ENCODE measurements at places on chromosomes 5 and 9. TPM values are rescaled to one million over a fixed set of nuclear protein-coding genes. Genes with fewer than 3 reads are reported as not detected.

- no peaks in the 10 kb centered on the region for H3K27me3 ChIP-seq
- no peak overlapping the region for H3K27ac ChIP-seq
- H3K36me3 ChIP-seq, result no peaks in the 10 kb centered on the region
- H3K4me1 ChIP-seq, result no peaks in the 10 kb centered on the region
- DNase-seq, result no peak
- no peak overlapping the region for H3K4me3 ChIP-seq
These were observed 870.7 kb upstream of the CDH10 start for GRCh38 chr5:25515525-25515924.

DNA sequence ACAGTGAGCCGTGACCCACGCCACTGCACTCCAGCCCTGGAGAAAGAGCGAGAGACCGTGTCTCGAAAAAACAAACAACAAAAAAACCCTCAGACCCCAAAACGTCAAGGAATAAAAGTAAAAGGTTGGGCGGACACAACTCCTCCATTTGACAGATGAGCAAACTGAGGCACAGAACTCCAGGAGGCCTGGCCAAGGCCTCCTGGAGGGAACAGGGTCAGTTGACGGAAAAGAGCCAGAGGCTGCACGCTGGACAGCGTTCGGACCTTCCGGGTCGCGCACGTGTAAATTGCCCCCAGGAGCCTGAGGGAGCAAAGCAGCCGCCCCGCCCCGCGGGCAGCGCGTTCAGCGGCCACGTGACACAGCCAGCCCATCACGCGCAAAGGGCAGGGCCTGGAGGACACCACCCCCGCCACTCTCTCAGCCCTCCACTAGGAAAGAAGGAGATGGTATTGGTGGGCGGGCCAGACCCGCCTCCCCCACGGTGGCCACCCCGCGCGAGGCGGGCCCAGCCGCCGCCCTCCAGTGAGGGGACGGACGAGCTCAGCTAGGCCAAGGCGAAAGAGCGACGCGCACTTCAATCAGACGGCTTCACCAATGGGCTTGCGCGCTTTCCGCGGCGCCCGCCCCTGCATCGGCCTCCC, 81.5 kb downstream of the PTPDC1 start:
- DNase-seq, result peak; percentile 99
- H3K4me3 ChIP-seq, result peak overlapping the region; percentile 91
- H3K27ac ChIP-seq, result peak overlapping the region; percentile 99
- H3K36me3 ChIP-seq, result no peaks in the 10 kb centered on the region

GRCh38 chr9:114314256-114314867, 8.5 kb upstream of the ORM1 start:
- no peak overlapping the region for H3K4me3 ChIP-seq
- H3K4me1 ChIP-seq, result peaks cover 14% of the 10 kb centered on the region
- H3K27ac ChIP-seq, result no peak overlapping the region
- DNase-seq, result no peak
- H3K27me3 ChIP-seq, result no peaks in the 10 kb centered on the region
- H3K36me3 ChIP-seq, result no peaks in the 10 kb centered on the region

- H3K27me3 ChIP-seq, result no peaks in the 10 kb centered on the region
- no peaks in the 10 kb centered on the region for H3K4me1 ChIP-seq
- no peak overlapping the region for H3K27ac ChIP-seq
- DNase-seq, result no peak
- H3K4me3 ChIP-seq, result no peak overlapping the region
These were observed 12.2 kb downstream of the TRAF1 start for GRCh38 chr9:120914396-120914795.

DNA sequence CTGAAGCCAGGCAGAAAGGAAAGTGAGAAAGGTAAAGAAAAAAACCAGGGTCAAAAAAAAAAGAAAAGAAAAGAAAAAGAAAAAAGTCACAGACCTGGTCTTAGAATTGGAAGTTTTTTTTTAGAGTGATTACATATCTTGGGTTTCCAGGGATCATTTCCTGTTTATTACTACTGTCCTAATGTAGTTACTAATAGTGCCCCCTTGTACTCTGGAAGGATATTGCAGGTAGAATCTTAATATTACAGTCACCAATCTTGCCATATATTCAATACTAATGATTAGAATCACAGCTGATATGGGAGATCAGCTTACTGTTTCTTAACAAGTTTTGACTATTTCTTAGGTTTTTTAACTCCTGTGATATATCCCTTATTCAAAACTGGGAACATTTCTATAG, 543.2 kb upstream of the CDH6 start:
- DNase-seq, result no peak
- H3K36me3 ChIP-seq, result no peaks in the 10 kb centered on the region

- DNase-seq, result no peak
- H3K27ac ChIP-seq, result no peak overlapping the region
- no peaks in the 10 kb centered on the region for H3K27me3 ChIP-seq
- H3K36me3 ChIP-seq, result no peaks in the 10 kb centered on the region
These were observed 122.5 kb upstream of the TMEM161B start for GRCh38 chr5:88391116-88391515.

- peaks cover 9% of the 10 kb centered on the region for H3K4me1 ChIP-seq
- no peak for DNase-seq
- H3K36me3 ChIP-seq, result no peaks in the 10 kb centered on the region
- no peak overlapping the region for H3K27ac ChIP-seq
These were observed 142.9 kb downstream of the CDK5RAP2 start for GRCh38 chr9:120436983-120437475.

DNA sequence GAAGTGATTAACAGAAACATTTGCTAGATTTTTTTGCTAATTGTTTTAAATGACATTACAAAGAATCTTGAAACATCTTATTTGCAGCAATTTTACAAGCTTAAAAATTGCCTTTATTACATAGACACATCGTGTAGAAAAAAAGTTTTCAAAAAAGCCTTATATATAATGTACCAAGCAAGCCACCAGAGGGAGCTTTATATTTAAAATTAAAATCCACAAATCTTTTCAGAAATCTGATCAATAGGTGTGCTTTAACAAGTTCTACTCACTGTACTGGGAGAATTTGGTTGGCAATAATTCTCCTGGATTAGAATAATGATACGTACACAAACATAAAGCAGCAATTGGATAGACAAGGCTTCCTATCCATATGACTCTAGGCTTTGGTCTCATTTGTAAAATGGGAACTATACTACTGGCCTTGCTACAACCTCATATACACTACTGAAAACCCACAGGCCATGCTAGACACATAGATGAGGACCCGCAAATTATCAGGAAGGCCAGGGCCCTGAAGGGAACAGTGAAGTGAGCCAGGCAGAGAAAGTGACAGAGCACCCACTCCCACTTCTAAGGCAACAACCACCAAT, 4.8 kb downstream of the PSMB7 start:
- H3K4me1 ChIP-seq, result peaks cover 9% of the 10 kb centered on the region
- peaks cover 56% of the 10 kb centered on the region for H3K36me3 ChIP-seq
- H3K4me3 ChIP-seq, result no peak overlapping the region
- no peak for DNase-seq
- no peaks in the 10 kb centered on the region for H3K27me3 ChIP-seq

- H3K27ac ChIP-seq, result peak overlapping the region; percentile 54
- H3K4me1 ChIP-seq, result peaks cover 41% of the 10 kb centered on the region
- H3K27me3 ChIP-seq, result no peaks in the 10 kb centered on the region
- H3K36me3 ChIP-seq, result no peaks in the 10 kb centered on the region
- no peak for DNase-seq
- no peak overlapping the region for H3K4me3 ChIP-seq
These were observed 1.5 kb upstream of the STOM start for GRCh38 chr9:121371495-121372061.

DNA sequence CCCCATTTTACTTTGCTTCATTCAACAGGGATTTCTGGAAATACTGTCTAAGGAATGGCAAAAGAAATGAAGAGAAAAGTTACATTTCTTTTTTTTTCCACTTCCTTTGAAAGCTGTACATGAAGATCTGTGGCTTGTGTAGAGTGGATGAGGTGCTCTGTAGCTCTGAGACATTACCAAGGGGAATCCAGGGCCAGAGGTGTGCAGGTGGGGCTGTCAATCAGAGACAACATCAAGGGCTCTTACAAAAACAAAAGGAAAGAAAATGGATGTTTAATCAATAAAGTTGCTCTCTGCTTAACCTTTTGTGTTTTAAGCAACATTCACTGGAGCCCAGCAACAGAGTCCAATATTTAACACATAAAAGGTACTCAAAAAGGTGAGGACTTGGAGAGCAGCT, 391.1 kb downstream of the TMEM38B start:
- no peaks in the 10 kb centered on the region for H3K4me1 ChIP-seq
- no peak overlapping the region for H3K27ac ChIP-seq
- H3K27me3 ChIP-seq, result no peaks in the 10 kb centered on the region
- H3K4me3 ChIP-seq, result no peak overlapping the region
- H3K36me3 ChIP-seq, result no peaks in the 10 kb centered on the region

DNA sequence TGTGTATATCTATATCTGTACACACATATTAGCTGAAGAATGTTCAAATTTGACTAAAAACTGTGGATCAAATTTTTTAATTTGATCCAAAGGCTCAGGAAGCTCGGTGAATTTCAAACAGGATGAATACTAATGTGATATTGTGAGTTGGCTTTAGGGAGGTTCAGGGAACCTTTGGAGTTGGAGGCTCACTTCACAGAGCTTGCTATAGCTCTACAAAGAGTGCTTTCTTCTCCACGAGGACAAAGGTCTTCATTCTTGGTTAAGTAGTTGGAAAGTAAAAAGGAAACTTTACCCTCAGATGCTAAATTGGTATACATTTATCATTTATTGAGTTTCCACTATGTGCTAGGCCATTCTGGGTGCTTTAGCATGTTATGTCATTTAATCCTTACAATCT, 36.3 kb upstream of the MTAP start:
- no peaks in the 10 kb centered on the region for H3K4me1 ChIP-seq
- no peak overlapping the region for H3K4me3 ChIP-seq
- H3K27me3 ChIP-seq, result no peaks in the 10 kb centered on the region
- DNase-seq, result no peak
- no peak overlapping the region for H3K27ac ChIP-seq

DNA sequence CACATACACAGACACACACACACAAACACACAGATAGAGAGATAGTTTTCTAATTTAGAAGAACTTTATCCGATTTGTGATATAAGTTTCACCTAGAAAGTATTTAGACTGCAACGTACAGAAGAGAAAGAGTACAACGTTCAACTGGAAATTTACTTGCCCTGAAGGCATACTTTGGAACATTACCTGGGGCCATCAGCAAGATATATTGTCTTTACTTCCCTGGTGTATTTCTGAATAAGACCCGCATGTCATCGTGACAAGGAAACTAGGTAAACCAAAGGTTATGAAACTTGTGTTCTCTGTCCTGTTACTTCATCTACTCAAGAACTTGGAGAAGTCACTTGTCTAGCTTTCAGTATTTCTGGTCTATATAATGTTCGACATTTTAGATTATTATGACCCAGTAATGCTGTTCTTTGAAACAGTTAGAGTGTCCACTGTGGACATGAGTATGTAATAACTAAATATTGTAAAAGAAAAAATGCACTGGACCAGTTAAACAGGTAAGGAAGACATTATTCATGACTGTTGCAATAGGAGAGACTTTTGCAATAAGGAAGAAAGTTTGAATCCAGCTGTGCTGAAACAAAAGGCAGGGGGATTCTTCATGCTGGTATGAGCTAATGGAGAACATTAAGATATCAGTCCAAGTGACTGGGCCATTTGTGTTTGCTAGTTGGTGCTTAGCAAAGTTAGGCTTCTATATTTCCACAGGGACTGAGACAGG, 1791.1 kb downstream of the MAT2B start:
- H3K27ac ChIP-seq, result no peak overlapping the region
- no peak for DNase-seq
- no peaks in the 10 kb centered on the region for H3K27me3 ChIP-seq
- no peaks in the 10 kb centered on the region for H3K36me3 ChIP-seq
- no peak overlapping the region for H3K4me3 ChIP-seq

GRCh38 chr5:11329679-11330078, 568.6 kb upstream of the DAP start:
- H3K4me3 ChIP-seq, result no peak overlapping the region
- H3K4me1 ChIP-seq, result peaks cover 5% of the 10 kb centered on the region
- H3K27ac ChIP-seq, result no peak overlapping the region
- no peaks in the 10 kb centered on the region for H3K36me3 ChIP-seq
- H3K27me3 ChIP-seq, result no peaks in the 10 kb centered on the region

- peaks cover 39% of the 10 kb centered on the region for H3K36me3 ChIP-seq
- H3K27me3 ChIP-seq, result no peaks in the 10 kb centered on the region
- DNase-seq, result no peak
- H3K4me1 ChIP-seq, result no peaks in the 10 kb centered on the region
These were observed 57.0 kb downstream of the IARS1 start for GRCh38 chr9:92236465-92236864.

GRCh38 chr5:124888622-124889485, 142.4 kb upstream of the ZNF608 start:
- H3K4me3 ChIP-seq, result no peak overlapping the region
- DNase-seq, result no peak
- no peaks in the 10 kb centered on the region for H3K27me3 ChIP-seq
- peaks cover 9% of the 10 kb centered on the region for H3K4me1 ChIP-seq

DNA sequence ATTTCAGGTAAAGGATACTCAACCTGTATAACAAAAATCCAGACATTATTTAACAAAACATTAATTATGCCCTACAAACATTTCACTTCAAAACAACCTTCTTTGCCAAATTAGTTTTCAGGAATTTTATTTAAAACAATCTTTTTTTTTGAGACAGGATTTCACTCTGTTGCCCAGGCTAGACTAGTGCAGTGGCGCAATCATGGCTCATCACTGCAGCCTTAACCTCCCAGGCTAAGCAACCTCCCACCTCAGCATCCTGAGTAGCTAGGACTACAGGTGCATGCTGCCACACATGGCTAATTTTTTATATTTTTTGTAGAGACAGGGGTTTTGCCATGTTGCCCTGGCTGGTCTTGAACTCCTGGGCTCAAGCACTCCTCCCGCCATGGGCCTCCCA, 3.9 kb downstream of the FNIP1 start:
- no peaks in the 10 kb centered on the region for H3K27me3 ChIP-seq
- no peak for DNase-seq
- no peaks in the 10 kb centered on the region for H3K36me3 ChIP-seq
- H3K4me1 ChIP-seq, result peaks cover 6% of the 10 kb centered on the region

- peaks cover 8% of the 10 kb centered on the region for H3K4me1 ChIP-seq
- no peaks in the 10 kb centered on the region for H3K27me3 ChIP-seq
- no peak overlapping the region for H3K4me3 ChIP-seq
- no peak overlapping the region for H3K27ac ChIP-seq
These were observed 52.7 kb upstream of the OSMR start for GRCh38 chr5:38793099-38793498.

- no peaks in the 10 kb centered on the region for H3K36me3 ChIP-seq
- no peaks in the 10 kb centered on the region for H3K4me1 ChIP-seq
- DNase-seq, result no peak
- H3K27ac ChIP-seq, result no peak overlapping the region
- no peak overlapping the region for H3K4me3 ChIP-seq
- no peaks in the 10 kb centered on the region for H3K27me3 ChIP-seq
These were observed 304.7 kb downstream of the GABRG2 start for GRCh38 chr5:162372256-162372655.

- peaks cover 57% of the 10 kb centered on the region for H3K4me1 ChIP-seq
- H3K36me3 ChIP-seq, result no peaks in the 10 kb centered on the region
- H3K27ac ChIP-seq, result no peak overlapping the region
- H3K27me3 ChIP-seq, result no peaks in the 10 kb centered on the region
- H3K4me3 ChIP-seq, result no peak overlapping the region
These were observed 155.4 kb downstream of the RGS3 start for GRCh38 chr9:113618836-113619490.

IPPK gene
- total RNA-seq, result 8.3 TPM

GLRX gene
- total RNA-seq, result 33.7 TPM

AHRR gene
- total RNA-seq, result 0.88 TPM

GABRP gene
- total RNA-seq, result not detected

FOXD4L5 gene
- total RNA-seq, result not detected

INSL4 gene
- total RNA-seq, result not detected

HAND1 gene
- total RNA-seq, result not detected

CCDC183 gene
- total RNA-seq, result 4.6 TPM

LPAR1 gene
- total RNA-seq, result 40.8 TPM

ARID3C gene
- not detected for total RNA-seq

LYRM7 gene
- 10.1 TPM for total RNA-seq

DROSHA gene
- 52.3 TPM for total RNA-seq

FOXD4L4 gene
- total RNA-seq, result 0.67 TPM

SEMA5A gene
- 8.4 TPM for total RNA-seq

SLC6A7 gene
- total RNA-seq, result not detected
